ENCODE measurements at places on chromosomes 12 and 14.

DNA sequence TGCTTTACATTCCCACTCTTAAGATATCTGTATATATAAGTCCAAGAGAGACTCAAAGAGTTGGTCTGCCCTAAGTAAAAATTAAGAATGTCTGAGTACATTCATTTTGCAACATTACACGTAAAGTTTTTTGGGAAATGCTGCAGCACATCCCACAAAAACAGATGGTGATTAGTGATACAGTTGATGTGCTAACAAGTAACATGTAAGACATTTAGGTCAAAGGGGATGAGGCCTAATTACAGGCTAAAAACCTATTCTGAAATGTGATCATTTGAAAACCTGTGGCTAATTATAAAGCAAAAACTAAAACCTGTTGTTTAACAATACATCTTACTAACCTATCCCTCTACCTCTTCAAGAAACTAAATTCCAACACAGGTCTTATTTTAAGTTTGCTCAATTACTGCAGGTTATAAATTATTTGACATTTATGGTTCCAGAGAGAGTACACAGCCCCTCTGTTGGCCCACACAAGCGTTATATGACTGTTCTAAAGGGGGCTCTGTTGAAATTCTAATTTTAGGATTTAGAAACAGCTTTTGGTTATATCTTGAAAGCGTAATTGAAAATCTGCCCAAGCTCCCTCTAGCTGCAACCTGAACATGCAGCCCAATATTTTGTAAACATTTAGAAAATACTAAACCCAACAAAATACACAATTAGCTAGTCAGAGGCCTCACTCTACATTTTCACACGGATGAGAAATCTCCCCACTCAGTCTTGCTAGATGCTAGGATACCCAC, 42.9 kb downstream of the BRAP start:
- DNase-seq, result no peak

DNA sequence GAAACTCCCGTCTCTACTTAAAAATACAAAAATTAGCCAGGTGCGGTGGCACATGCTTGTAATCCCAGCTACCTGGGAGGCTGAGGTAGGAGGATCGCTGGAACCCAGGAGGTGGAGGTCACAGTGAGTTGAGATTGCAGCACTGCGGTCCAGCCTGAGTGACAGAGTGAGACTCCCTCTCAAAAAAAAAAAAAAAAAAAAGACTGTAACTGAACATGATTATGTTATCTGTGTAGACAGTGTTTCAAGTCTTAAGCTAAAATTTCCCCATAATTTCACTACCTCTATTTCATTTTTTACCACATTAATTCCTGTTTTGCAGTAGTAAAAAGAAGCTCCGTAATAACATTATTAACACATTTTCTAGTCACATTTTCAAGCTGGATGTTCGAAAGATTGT, 5.4 kb downstream of the PLBD1 start:
- DNase-seq, result no peak

GRCh38 chr14:99266181-99267178, 5.5 kb downstream of the BCL11B start:
- peak; percentile 73 for DNase-seq

GRCh38 chr12:62763861-62764645, 170.9 kb downstream of the PPM1H start:
- no peak for DNase-seq

DNA sequence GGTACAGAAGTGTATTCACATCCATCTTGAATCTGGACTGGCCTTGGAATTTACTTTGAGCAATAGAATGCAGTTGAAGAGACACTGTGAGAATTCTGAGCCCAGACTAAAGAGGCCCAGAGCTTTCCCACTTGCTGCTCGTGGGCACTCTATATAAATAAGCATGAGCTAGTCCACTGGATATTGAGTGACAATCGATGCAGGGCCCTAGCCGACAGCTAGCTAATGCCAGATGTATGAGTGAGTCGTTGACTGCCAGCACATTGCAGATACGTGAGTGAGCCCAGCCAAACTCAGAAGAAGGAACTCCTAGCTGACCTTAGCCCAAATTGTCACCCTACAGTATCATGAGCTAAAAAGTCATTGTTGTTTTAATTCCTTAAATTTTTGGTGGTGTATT, 24.9 kb downstream of the NAV3 start:
- no peak for DNase-seq

- no peak for DNase-seq
Observed at GRCh38 chr12:127790376-127790775, 476.6 kb upstream of the TMEM132C start.

DNA sequence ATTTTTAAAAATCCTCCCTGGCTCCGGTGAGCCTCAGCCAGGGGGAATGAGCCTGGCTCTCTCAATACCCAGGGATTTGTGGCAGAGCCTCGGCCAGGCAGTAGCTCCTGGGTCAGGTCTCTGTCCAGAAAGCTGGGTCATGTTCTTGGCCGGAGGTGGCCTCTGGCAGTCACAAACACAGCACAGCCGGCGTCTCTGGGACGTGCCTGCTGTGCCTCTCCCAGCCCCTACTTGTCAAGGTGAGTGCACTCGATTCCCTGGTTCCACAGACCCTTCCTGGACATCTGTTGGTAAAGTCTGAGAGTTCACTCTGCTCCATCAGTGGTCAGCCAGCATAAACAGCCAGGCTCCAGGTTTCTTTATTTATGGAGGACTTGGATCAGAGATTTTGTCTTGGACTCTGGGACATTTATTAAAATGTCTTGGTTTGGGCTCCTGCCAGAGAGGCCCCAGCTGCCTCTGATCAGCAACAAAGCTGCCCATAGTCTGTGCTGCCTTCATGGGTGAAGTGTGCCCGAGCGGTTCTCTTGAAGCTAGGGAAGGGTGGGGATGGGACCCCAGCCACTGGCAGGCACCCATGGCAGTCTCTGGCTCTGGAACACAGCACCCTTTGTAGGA, 56.7 kb downstream of the DGLUCY start:
- DNase-seq, result no peak

Measured in stimulated activated CD8-positive, alpha-beta memory T cell treated with anti-CD3 and anti-CD28 coated beads, Interleukin-7, amount 100 ng/mL, for 24 hours (primary cell).